Ovary (tissue), 10 donors: ENCODE measurements at places on chromosomes 3 and 15. TPM values are rescaled to one million over a fixed set of nuclear protein-coding genes. Genes with fewer than 3 reads are reported as not detected.

DNA sequence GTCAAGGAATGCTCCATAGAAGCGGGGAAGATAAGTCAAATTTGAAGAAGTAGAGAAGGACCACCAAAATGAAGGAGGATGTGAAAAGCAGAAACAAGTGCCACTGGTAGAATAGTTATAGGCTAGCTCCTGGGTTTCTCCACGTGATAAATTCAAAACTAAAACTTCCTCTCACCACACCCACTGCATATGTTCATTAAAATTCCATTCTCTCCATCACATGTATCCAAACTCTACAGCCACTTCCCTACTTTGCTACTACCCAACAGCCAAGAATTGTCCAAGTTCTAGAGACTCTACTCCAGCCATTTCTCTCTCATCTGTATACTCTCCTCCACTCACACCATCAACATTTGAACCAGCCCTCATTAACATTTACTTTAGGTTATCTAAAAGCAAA lies 60.5 kb downstream of the COL8A1 start:
- H3K4me3 ChIP-seq, result no peak overlapping the region
- H3K27me3 ChIP-seq, result no peaks in the 10 kb centered on the region
- no peak overlapping the region for H3K27ac ChIP-seq
- no peaks in the 10 kb centered on the region for H3K36me3 ChIP-seq
- no peak for DNase-seq

GRCh38 chr15:48325400-48325799 lies 5.8 kb upstream of the DUT start:
- no peaks in the 10 kb centered on the region for H3K27me3 ChIP-seq
- no peak overlapping the region for H3K27ac ChIP-seq
- peaks cover under 1% of the 10 kb centered on the region for H3K4me1 ChIP-seq
- no peaks in the 10 kb centered on the region for H3K36me3 ChIP-seq
- H3K4me3 ChIP-seq, result no peak overlapping the region
- DNase-seq, result no peak

GRCh38 chr3:136141891-136142290 lies 54.2 kb downstream of the MSL2 start:
- no peaks in the 10 kb centered on the region for H3K36me3 ChIP-seq
- H3K27ac ChIP-seq, result no peak overlapping the region
- no peaks in the 10 kb centered on the region for H3K27me3 ChIP-seq
- DNase-seq, result no peak

DUOX1 gene
- 0.36 TPM for total RNA-seq

ZMYND10 gene
- total RNA-seq, result 3.4 TPM

KCNMB2 gene
- 9.5 TPM for total RNA-seq

ST3GAL6 gene
- total RNA-seq, result 16.7 TPM

TMEM158 gene
- 5.7 TPM for total RNA-seq
